ACHN (cell line): ENCODE measurements at places on chromosomes 4 and X.

DNA sequence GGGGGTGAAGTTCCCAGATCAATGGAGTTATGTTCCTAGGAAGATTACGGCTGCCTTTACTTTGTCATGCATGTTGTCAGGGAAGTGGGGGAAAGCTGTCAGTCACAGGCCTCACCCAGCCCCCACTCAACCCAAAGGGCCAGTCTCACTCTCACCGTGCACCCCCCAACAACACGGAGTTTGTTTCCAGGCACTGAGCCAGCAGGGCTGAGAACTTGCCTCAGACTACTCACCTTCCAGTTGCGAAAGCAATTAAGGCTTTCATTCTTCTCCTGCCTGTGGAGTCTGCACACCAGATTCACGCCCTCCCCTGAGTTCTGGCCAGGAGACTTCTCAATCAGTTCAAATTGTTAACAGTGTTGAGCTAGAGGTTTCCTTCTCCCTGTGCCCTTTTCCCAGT lies 114.3 kb downstream of the SH3BGRL start:
- DNase-seq = no peak

- DNase-seq = no peak
Measured at GRCh38 chrX:103573202-103573601, 12.1 kb upstream of the TCEAL4 start.

DNA sequence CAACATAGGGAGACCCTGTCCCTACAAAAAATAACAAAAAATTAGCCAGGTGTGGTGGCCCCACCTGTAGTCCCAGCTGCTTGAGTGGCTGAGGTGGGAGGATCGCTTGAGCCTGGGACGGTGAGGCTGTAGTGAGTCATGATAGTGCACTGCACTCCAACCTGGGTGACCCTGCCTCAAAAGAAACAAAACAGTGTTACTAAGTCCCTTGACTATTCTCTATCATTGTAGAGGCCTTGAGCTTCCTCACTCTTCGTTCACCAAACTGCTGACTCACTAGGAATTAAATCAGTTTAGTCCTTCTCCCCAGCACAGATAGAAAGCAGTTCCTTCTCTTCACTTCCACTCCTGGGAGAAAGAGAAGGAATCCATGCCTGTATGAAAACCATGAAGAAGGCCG lies 14.5 kb downstream of the CDS1 start:
- no peak for DNase-seq

DNA sequence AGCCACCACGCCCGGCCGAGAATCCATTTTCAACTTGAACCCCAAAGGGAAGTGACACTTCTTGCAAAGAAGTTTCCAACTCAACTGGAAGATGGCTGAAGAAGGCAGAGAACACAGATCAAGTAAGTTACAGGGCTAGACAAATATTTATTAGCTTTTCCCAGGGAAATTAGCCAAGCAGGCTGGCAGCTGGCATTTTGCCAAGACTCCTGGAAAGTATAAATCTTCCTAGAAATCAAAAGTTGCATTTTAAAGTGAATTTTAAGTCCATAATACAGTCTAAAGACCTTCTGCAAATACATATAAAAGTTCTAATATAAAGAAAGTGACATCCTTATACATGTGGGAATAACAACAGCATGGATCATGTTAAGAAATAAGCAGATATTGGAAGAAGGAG lies 3.4 kb upstream of the MRPL1 start:
- no peak for DNase-seq

DNA sequence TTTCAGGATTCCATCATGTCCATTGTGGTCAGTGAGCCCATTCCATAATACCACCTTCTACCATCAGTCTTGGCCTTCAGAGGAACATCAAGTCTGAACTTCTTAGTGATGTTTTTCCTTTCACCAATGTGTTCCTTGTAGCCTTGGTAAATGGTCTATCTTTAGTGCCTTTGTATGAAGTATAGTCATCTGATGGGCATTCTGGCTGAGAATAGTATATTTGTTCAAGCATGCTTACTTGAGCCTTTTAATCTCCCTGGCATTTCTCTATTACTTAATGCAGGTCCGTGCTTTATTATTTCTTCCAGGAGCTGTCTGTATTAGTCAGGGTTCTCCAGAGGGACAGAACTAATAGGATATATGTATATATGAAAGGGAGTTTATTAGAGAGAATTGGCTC lies 99.7 kb downstream of the TLL1 start:
- DNase-seq = no peak

DNA sequence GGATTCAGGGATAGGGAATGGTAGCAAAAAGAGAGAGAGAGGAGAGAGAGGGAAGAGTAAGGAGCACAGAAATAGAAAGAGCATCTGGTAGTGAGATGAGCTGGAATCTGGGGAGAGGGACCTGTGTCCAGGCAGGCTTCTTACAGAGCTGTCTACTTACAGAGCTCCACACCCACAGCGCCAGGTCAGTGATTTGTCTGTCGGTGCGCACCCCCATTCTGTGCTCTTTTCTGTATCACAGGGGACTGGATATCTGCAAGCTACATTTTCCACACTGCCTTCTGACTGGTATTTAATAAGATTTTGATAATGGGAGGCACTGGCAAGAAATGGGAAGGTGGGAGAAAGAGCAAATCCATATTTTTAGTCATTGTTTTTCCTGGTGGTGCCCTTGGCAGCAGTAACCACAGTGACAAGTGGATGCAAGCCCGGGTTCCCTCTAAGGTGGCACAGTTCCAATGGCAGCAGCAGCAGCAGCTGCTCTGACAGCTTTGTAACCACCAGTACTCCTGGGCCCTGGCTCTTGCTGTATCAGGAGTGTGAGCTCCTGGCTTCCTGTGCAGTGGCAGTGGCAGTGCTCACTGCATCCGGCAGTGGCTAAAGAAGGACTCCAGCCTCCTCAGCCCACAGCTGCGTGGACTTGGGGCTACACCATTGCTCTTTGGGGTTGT lies 300.5 kb downstream of the TRIML1 start:
- no peak for DNase-seq

DNA sequence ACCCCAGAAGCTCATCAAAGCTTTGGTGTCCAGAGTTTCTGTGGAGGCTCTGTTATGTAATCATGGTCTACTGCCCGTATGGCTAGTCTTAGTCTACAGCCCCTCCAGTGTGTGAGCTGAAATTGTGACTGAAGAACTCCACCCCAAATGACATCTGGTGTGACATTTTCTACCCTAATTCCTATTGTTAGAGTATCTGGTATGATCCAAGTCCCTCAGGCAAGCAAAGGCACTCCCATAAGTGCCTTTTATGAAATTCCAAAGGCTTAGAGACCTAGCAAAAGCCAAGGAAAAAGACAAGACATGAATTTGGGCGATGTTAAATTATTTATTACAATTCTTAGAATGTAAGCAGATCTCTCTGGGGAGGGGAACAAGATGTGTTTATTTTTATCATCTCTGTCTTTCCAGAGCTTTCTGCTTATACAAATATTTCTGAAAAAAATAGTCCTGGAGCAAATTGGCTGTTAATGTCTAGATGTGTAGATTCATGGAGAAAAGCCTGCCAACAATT lies 417.4 kb downstream of the CCSER1 start:
- no peak for DNase-seq

GRCh38 chr4:108586778-108587177 lies 33.6 kb upstream of the RPL34 start:
- no peak for DNase-seq

- DNase-seq = peak; percentile 69
Measured at GRCh38 chr4:88275949-88276515, 8.3 kb downstream of the PPM1K start.
